ENCODE measurements at places on chromosomes 11 and 22.

GRCh38 chr11:43486141-43486540, 127.4 kb downstream of the TTC17 start:
- H3K27me3 ChIP-seq = no peaks in the 10 kb centered on the region
- no peaks in the 10 kb centered on the region for H3K36me3 ChIP-seq
- no peak overlapping the region for H3K27ac ChIP-seq
- no peaks in the 10 kb centered on the region for H3K4me1 ChIP-seq
- H3K4me3 ChIP-seq = no peak overlapping the region

DNA sequence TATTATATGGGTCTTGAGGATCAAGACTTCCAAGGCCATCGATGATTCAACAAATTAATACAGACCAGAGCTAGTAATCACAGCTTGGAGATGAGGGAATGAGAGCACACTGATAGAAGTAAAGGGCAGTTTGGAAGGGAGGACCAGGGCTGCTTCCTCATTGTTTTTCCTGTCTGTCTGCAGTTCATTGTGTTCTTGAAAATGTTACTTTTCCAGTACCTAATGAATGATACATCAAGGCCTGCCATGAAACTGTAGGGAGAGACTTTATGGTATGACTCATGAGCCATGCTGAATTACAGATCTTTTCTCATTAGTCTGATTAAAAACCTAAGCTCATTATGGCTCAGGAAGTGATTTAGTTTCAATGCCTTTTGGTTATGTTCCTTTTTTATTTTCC, 855.6 kb downstream of the KCNA4 start:
- no peaks in the 10 kb centered on the region for H3K36me3 ChIP-seq
- H3K27me3 ChIP-seq = no peaks in the 10 kb centered on the region
- H3K4me3 ChIP-seq = no peak overlapping the region
- no peak for DNase-seq
- H3K4me1 ChIP-seq = no peaks in the 10 kb centered on the region

DNA sequence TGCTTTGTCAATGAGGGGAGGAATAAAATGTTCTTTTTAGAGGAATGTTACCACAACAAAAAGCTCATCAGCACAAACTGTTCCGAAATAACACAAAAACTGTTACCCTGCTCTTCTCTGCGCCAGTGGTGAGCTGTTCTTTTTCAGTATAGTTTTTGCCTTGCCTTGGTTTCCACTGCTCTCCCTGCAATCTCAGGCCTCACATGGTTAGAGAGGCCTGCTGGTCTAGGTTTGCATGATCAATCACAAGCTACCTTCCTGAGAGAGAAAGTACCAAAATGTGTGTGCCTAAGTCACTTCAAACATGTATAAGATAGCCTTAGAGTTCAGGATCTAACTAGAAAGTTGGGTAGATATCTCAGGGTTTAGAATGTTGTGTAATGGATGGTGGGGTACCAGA, 114.6 kb downstream of the STIM1 start:
- H3K36me3 ChIP-seq = no peaks in the 10 kb centered on the region
- no peak overlapping the region for H3K27ac ChIP-seq
- H3K4me3 ChIP-seq = no peak overlapping the region
- no peak for DNase-seq
- H3K4me1 ChIP-seq = no peaks in the 10 kb centered on the region
- H3K27me3 ChIP-seq = no peaks in the 10 kb centered on the region

DNA sequence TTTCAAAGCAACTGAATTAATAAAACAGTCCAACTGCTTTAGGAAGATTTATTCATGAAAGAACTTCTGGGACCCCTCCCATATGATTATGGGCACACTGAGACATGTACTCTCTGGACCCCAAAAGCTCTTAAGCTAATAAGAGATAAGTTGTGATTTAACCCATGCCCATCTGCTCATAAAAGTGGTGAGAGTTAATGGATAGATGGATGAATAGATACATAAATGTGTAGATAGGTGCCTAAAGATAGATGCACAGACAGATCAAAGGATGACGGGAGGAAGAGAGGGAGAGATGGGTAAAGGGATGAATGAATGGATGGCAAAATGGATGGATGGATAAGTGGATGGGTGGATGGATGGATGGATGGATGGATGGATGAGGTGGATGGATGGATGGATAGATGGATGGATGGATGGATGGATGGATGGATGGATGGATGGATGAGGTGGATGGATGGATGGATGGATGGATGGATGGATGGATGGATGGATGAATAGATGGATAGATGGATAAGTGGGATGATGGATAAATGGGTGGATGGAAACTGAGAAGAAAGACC, 29.4 kb upstream of the TH start:
- H3K36me3 ChIP-seq = no peaks in the 10 kb centered on the region
- DNase-seq = no peak

GRCh38 chr11:57597916-57598830, 688 bp downstream of the SERPING1 start:
- peaks cover 10% of the 10 kb centered on the region for H3K4me1 ChIP-seq
- H3K36me3 ChIP-seq = no peaks in the 10 kb centered on the region
- H3K27ac ChIP-seq = peak overlapping the region; percentile 67
- peak; percentile 92 for DNase-seq
- H3K4me3 ChIP-seq = peak overlapping the region; percentile 30
- no peaks in the 10 kb centered on the region for H3K27me3 ChIP-seq

DNA sequence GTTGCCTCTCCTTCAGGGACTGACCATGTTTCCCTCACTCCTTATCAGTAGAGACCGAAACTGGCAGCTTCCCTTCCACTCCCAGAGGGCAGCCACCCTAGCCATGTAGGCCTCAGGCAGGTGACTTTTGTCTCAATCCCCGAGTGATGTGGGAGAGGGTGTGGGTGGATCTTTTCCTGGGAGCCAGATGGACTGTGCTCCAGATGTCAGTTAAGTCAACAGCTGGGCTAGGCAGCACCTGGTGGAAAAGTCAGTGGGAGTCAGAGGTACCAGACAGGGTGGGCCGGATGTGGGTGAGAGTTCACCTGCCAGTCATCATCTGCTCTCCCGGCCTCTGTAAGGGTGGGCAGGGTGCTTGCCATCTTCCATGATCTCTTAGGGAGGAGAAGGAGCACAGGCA, 1.9 kb downstream of the BANF1 start:
- H3K4me3 ChIP-seq = no peak overlapping the region
- H3K27ac ChIP-seq = no peak overlapping the region
- no peaks in the 10 kb centered on the region for H3K27me3 ChIP-seq
- H3K4me1 ChIP-seq = peaks cover 12% of the 10 kb centered on the region

DNA sequence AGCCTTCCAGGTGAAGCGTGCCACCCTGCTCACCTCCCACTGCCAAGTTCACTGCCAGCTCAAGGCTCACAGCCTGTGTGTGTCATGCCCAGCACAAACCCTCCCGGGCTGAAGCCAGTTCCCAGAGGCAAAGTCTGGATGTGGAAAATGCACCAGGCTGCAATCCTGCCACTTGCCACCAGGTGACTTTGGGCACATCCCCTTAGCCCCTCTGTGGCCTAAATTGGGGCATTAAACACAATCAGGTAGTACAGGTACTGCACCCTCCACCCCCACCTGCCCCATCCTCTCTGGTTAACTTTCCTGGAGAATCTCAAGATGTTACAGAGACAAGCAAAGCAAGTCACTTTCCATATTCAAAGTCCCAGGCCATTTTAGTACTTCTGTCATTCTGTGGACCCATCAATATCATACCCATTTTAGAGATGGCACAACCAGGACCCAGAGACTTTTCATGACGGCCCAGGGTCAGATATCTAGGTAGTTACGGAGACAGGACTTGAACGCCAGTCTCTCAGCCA, 1.8 kb upstream of the RASD2 start:
- H3K27ac ChIP-seq = no peak overlapping the region
- H3K4me3 ChIP-seq = no peak overlapping the region
- H3K27me3 ChIP-seq = peaks cover 6% of the 10 kb centered on the region
- no peaks in the 10 kb centered on the region for H3K4me1 ChIP-seq

- H3K27ac ChIP-seq = no peak overlapping the region
- H3K36me3 ChIP-seq = no peaks in the 10 kb centered on the region
- no peaks in the 10 kb centered on the region for H3K27me3 ChIP-seq
- no peak overlapping the region for H3K4me3 ChIP-seq
Measured at GRCh38 chr11:21987261-21987660, 205.6 kb upstream of the ANO5 start.

DNA sequence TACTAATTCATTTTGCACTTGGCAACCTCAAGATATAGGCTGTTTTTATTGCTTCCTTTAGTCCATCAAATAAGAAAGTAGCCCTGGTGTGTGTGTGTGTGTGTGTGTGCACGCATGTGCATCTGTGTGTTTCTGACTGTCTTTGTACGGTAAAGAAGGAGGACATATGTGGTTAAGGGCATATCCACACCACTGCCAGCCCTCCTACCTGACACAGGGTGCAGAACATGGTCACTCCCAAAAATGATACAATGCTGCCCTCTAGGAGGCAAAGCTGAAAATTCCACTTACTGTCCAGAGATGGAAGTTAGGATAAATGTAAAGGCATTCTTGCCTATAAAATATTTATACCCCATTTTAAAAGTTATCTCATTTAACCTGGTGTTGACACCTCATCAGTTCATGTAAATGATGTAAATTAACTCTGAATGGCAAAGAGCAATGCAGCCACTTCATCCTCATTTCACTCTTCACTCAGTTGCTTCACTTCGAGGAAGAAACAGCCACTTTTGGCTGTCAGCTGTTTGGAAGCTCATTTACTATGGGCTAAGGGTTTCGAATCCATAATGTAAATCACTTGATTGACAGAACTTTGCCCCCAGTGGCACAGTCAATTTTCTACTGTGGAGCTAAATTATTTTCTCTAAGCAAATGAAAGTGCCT, 83.1 kb upstream of the MTNR1B start:
- no peak overlapping the region for H3K4me3 ChIP-seq
- no peaks in the 10 kb centered on the region for H3K36me3 ChIP-seq
- H3K27ac ChIP-seq = no peak overlapping the region

DNA sequence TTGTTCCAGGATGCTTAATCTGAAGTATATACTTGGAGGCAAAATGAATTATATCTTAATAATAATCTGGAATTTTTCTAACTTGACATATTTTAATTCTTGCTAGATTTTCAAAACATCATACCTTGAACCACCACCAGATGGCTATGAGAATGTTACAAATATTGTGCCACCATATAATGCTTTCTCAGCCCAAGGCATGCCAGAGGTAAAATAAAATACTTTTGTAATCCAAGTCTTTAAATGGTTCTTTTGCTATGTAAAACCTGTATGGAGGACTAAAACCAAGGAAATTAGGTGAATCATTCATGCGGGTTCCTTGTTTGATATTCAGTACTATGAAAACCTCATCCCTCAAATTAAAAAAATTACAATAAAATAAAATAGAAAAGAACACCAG, 14.4 kb downstream of the NAALAD2 start:
- H3K27ac ChIP-seq = no peak overlapping the region
- H3K4me3 ChIP-seq = no peak overlapping the region
- H3K27me3 ChIP-seq = no peaks in the 10 kb centered on the region
- no peak for DNase-seq
- no peaks in the 10 kb centered on the region for H3K36me3 ChIP-seq
- no peaks in the 10 kb centered on the region for H3K4me1 ChIP-seq

DNA sequence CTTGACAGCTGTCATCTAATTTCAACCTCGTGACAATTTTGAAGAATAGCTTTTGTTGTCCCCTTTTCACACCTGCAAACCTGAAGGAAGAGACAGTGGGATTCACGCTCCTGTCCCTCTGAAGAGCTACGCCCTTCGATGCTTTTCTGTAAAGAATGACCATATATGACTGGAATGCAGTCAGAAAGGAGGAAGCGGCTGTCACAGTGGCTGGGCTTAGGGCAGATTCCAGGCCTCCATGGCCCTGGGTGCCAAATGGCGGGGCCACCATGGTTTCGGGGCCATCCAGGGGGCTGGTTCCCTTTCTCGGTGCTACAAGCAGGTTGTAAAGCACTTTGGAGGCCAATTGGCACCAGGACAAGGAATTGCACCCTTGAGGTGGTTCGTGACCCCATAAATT, 22.2 kb upstream of the FGF19 start:
- no peak overlapping the region for H3K27ac ChIP-seq
- H3K4me3 ChIP-seq = no peak overlapping the region
- H3K27me3 ChIP-seq = no peaks in the 10 kb centered on the region
- H3K36me3 ChIP-seq = no peaks in the 10 kb centered on the region
- DNase-seq = peak; percentile 67
- no peaks in the 10 kb centered on the region for H3K4me1 ChIP-seq

GRCh38 chr11:133082453-133082781, 449.9 kb downstream of the OPCML start:
- no peak overlapping the region for H3K27ac ChIP-seq
- H3K4me1 ChIP-seq = no peaks in the 10 kb centered on the region
- peak; percentile 54 for DNase-seq
- no peak overlapping the region for H3K4me3 ChIP-seq
- no peaks in the 10 kb centered on the region for H3K27me3 ChIP-seq
